ENCODE measurements at places on chromosomes 4 and X. TPM values are rescaled to one million over a fixed set of nuclear protein-coding genes. Genes with fewer than 3 reads are reported as not detected.

PDZD4 gene
- 4.6 TPM for total RNA-seq

USP51 gene
- 2.2 TPM for total RNA-seq

ZNF81 gene
- 4.0 TPM for total RNA-seq

KIF4A gene
- total RNA-seq: 26.9 TPM

NAP1L3 gene
- 7.2 TPM for total RNA-seq

SYP gene
- total RNA-seq: 211 TPM

S100G gene
- not detected for total RNA-seq

SPOCK3 gene
- 6.1 TPM for total RNA-seq

RRH gene
- total RNA-seq: not detected

LAGE3 gene
- 2.7 TPM for total RNA-seq

SUPT20HL2 gene
- not detected for total RNA-seq

GAGE12J gene
- not detected for total RNA-seq

CC2D2A gene
- 24.5 TPM for total RNA-seq

GSX2 gene
- total RNA-seq: not detected

SPARCL1 gene
- 657 TPM for total RNA-seq

CPLX1 gene
- total RNA-seq: 0.37 TPM

SNCA gene
- 20.0 TPM for total RNA-seq

CENPI gene
- total RNA-seq: not detected

TBC1D9 gene
- 23.6 TPM for total RNA-seq

STK26 gene
- 14.8 TPM for total RNA-seq

MAGIX gene
- total RNA-seq: 10.3 TPM

DCAF4L1 gene
- not detected for total RNA-seq

IL13RA2 gene
- total RNA-seq: not detected

UGT2B15 gene
- total RNA-seq: 51.0 TPM

ANKRD37 gene
- total RNA-seq: 1.2 TPM

ITM2A gene
- total RNA-seq: not detected

DOK7 gene
- total RNA-seq: 1.2 TPM

KIAA1210 gene
- total RNA-seq: not detected

CT45A1 gene
- total RNA-seq: not detected

VEGFC gene
- total RNA-seq: not detected

TMPRSS11A gene
- total RNA-seq: not detected

FAM13A gene
- total RNA-seq: 39.3 TPM

NUP54 gene
- 87.6 TPM for total RNA-seq

LRIT3 gene
- total RNA-seq: 0.18 TPM

TDO2 gene
- total RNA-seq: not detected

GYG2 gene
- 5.4 TPM for total RNA-seq

GPR119 gene
- total RNA-seq: 0.55 TPM

DAPP1 gene
- 0.45 TPM for total RNA-seq

IL21 gene
- not detected for total RNA-seq

UTP14A gene
- 14.0 TPM for total RNA-seq

COL4A5 gene
- 99.2 TPM for total RNA-seq

EXOC1L gene
- total RNA-seq: not detected

TACR3 gene
- 0.18 TPM for total RNA-seq

SPANXD gene
- not detected for total RNA-seq

TSPYL2 gene
- total RNA-seq: 48.7 TPM

ARMCX6 gene
- total RNA-seq: 7.0 TPM

PNPLA4 gene
- not detected for total RNA-seq

Data from stomach (tissue), 19 donors.